Ovary (tissue), 10 donors: ENCODE measurements at places on chromosomes 1 and 21. TPM values are rescaled to one million over a fixed set of nuclear protein-coding genes. Genes with fewer than 3 reads are reported as not detected.
A peak's percentile ranks its signal among the peaks of the same experiment; 100 is the strongest.

GRCh38 chr1:184197831-184198230, 146.3 kb downstream of the TSEN15 start:
- DNase-seq: no peak

The CSDE1 gene
- 558 TPM for total RNA-seq

- peak; percentile 86 for DNase-seq
Observed at GRCh38 chr1:9890224-9890731, 19.8 kb downstream of the CTNNBIP1 start.

The VSIG8 gene
- 0.23 TPM for total RNA-seq

The ACAP3 gene
- 46.4 TPM for total RNA-seq

DNA sequence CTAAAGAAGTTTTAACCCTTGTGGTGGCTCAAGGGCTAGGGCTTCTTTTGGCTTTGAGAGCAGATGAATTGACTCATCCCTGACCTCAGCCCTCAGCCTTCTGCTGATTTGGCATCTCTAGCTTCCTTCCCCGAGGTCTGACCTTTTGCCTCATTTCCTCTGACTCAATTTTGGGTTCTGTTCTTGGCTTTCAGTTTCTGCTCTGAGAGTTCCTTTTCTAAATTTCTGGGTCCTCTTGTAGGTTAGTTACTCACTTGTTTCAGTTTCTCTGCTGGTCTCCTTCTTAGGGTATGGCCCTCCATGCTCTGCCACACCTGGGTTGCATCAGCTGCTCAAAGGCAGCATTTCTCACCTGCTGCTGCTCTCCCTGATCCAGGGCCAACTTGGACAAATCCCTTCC, 19.4 kb downstream of the PDE4B start:
- DNase-seq: no peak

DNA sequence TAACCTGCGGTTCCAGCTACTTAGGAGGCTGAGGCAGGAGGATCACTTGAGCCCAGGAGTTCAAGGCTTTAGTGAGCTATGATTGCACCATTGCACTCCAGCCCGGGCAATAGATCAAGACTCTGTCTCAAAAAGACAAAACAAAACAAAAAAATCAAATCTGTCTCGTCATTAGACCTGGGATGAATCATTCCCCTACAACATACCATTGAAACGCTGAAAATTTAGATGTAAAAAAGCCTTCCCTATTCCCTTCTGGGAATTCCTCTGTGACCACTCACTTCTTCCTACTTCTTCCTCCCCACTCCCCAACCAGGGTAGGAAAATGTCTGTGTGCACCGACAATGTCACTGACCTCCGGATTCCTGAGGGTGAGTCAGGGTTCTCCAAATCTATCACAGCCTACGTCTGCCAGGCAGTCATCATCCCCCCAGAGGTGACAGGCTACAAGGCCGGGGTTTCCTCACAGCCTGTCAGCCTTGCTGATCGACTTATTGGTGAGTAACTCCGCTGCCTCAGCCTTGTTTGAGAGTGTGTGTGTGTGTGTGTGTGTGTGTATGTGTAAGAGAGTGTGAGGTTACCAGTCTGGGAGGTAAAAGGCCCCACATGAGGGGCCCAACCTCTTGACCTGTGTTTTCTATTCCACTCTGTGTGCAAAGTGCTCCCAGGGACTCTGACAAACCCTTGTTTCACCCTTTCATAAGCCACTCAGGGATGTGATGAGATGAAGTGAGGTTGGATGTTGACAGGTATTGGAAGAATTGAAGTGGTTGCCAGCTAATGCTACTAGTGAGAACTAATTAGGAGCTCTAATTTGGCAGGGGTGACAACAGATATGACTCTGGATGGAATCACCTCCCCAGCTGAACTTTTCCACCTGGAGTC, 16.3 kb upstream of the SARS1 start:
- DNase-seq: no peak
